ENCODE measurements at places on chromosomes 6 and 20.

DNA sequence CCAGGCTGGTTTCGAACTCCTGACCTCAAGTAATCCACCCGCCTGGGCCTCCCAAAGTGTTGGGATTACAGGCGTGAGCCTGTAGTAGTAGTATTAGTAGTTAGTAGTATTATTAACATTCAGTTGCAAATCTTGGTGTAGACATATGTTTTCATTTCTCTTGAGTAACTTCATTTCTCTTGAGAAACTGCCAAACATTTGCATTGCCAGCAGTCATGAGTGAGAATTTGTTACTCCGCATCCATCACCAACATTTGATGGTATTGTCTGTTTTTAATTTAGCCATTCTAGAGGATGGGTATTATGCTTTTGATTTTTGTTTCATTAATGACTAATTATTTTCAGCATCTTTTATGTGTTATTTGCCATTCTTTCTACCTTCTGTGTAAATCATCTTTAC lies 1.5 kb upstream of the ERVFRD-1 start:
- DNase-seq: no peak

DNA sequence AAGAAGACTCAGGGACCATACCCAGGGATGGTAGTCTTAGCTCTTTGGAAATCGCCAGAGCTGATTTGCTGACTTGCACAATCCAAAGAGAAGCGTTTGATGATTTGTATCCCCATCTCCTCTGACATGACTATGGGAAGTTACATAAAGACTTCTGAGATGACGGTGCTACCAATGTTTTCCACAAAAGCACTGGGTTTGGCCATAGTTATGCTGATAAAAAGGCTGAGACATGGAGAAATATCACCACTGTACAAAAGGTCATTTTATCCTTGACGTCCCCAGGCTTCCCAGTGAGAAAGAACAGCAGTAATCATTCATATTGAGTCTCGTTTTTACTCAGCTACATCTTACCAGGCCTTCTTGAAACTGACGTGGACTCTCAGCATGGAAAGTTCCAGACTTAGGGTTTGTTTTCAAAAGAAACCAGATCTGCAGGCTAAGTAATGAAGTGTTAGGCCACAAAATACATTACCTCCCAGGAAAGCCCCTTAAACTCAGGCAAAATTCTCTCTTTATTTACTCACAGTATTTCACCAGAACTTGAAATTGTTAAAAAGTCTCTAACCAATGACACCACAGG lies 370.3 kb upstream of the JARID2 start:
- no peak for DNase-seq

DNA sequence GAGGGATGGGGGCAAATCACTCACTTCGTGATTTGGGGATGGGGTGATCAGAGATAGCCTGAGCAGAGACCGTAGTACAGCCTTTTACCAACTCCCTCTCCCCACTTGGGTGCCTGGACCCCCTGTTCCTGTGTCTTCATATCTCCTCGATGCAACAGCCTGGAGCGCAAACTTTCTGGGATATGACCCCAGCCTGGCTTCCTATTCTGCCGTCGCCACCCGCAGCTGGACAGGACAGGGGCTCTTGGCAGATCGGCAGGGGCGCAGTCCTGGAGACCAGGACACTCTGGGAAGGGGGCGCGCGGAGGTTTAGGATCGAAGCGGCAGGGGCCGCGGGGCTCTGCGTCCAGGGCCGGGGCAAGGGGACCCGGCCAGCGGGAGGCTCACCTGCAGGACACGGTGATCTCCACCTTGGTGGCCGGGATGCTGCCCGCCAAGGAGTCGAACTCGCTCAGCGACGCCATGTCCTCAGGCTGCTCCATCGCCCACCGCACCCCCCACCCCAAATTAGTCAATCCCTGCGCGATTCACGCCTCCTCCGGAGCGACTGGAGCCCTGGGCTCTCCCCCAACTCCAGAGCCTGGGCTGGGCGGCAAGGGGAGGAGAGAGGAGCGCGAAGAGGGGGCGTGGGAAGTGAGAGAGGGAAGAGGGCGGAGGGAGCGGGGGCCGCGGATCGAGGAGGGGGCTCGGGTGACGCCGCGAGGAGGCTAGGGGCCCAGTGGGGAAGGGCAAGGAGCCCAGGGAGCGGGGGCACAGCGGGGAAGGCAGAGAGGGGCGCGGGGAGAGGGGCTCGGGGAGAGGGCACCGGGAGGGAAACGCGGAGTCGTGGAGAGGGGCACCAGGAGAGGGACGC lies at the start of gene CPNE5:
Gene CPNE5, minus strand, starts transcription at position 549 of the 853 bp plus-strand sequence. Its CDS starts 67 bp downstream, at position 482.
- no peak for DNase-seq

GRCh38 chr20:16846006-16846405 lies 97.8 kb downstream of the OTOR start:
- DNase-seq: no peak

GRCh38 chr6:13488015-13488895 lies 855 bp upstream of the GFOD1 start:
- no peak for DNase-seq

DNA sequence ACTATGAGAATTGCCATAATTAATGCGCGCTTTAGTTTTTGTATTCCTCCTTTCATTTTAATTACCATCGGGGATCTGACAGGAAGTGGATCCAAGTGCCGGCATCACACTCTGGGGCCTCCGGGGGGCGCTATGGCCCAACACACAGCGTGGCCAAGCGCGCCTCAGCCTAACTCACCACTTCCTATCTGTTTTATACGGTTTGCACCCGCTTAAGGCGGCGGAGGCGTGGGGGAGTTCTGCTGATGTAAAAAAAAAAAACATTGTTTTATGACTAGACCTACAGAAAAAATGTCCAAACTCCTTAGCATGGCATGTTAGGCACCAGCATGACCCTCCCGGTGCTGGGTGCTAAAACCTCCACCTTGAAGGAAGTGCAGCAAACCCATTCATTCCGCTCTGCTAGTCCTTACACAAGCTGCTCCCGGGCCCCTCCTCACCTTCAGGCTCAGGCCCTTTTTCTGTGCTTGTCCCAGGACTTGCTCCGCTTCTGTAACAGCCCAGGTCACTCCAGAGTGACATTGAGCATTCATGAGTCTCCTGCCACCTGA lies 4.5 kb upstream of the EBF4 start:
- no peak for DNase-seq

- DNase-seq: no peak
These were observed 79.8 kb downstream of the PSMB1 start for GRCh38 chr6:170473301-170473717.

GRCh38 chr6:340991-341827 lies 48.9 kb downstream of the DUSP22 start:
- no peak for DNase-seq

DNA sequence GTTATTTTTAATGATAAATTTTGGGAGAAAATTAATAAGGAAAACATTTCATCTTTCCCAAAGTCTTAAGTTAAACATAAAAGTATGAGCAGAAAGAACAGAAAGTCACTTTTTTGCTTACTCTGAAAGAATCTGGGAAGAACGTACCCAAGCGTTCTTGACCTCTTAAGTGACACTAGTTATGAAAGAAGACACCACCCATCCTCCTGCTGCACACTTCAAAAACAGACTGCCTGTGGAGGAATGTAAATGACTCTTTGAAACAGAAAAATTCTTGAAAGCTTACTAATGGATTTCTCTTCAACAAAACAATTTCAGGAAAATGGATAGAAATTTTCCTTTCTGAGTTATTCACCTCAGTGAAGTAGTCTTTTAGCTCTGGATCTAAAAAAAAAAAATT lies 227.7 kb downstream of the MEI4 start:
- no peak for DNase-seq

DNA sequence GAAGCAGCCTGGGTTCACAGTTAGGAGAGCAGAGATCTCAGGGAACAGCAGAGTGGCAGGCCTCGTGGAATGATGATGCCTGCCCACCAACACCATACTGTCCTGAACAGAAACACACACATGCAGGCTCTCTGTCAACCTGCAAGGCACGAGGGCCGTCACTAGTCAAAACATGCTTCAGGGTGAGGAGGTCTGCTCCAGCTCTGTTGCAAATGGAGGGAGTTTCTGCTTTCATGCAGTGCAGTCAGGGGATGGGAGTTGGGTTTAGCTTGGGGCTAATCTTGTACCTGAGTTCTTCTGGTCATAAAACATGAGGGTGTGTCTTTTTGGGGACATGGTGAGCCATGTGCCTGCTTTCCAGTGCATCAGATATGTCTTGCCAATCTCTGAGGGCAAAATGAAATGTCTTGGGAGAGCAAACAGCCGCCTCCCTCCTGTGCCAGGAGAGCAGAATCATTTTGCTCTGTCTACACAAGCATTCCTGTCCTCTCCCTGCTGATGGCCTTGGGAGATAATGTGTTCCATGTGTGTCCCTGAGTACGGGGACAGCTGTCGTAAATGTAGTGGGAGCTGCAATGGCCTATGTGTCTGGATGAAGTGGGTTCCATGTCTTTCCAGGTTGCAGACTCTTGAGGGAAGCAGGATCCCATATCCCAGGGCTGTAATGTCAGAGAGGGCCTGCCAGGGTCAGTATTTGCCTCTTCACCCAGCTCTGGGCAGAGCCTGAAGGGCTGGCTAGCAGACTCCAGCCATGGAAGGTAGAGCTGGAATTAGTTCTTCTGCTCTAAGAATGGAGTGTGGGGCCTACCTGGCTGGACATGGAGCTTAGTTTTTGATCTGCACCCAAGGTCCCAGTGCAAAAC lies 40.6 kb downstream of the MAFB start:
- no peak for DNase-seq

GRCh38 chr6:31799781-31800180 lies 4.2 kb upstream of the VARS1 start:
- DNase-seq: no peak

DNA sequence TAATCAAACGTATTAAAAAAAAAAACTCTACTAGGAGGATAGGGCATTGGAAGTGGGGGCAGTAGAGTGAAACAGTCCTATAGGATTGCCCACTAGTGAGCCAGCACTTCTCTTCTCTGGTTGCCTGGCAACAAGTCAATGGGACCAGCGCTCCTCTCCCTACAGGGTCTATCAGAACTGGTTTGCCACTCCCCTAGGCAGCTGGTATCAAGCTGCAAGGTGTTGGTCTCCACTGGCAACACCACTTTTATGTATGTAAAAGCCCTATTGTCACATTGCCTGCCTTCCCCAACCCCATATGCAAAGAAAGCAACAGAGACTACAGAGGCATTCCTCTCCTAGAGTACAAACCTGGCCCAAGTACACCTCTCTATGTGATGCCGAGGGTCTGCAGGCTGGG lies 166.9 kb upstream of the MCHR2 start:
- DNase-seq: no peak

- DNase-seq: no peak
These were observed 315.4 kb upstream of the SASH1 start for GRCh38 chr6:148027201-148027600.

GRCh38 chr6:169782966-169783365 lies 31.5 kb downstream of the ERMARD start:
- no peak for DNase-seq

- DNase-seq: no peak
These were observed 185.9 kb downstream of the MAFB start for GRCh38 chr20:40503119-40503518.

DNA sequence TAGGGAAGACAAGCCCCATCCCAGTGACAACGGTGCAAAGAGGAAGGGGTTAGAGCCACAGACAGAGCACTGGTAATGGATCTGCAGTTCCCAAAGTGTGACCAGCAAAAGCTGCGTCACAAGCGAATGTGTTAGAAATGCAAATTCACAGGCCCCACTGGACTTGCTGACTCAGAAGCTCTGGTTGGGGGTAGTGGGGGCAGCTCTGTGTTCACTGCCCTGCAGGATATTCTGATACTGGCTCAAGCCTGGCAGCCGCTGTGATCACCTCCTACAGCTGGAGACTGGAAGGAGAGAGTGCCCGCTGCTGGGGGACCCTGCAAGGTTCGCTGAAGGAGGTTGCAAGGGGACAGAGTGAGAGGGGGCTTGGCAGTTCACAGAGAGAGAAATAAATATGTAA lies 179.7 kb upstream of the CDH4 start:
- no peak for DNase-seq

- DNase-seq: no peak
These were observed 116.5 kb upstream of the LAMP5 start for GRCh38 chr20:9397928-9398327.

GRCh38 chr6:148831531-148831930 lies 84.7 kb downstream of the UST start:
- no peak for DNase-seq

DNA sequence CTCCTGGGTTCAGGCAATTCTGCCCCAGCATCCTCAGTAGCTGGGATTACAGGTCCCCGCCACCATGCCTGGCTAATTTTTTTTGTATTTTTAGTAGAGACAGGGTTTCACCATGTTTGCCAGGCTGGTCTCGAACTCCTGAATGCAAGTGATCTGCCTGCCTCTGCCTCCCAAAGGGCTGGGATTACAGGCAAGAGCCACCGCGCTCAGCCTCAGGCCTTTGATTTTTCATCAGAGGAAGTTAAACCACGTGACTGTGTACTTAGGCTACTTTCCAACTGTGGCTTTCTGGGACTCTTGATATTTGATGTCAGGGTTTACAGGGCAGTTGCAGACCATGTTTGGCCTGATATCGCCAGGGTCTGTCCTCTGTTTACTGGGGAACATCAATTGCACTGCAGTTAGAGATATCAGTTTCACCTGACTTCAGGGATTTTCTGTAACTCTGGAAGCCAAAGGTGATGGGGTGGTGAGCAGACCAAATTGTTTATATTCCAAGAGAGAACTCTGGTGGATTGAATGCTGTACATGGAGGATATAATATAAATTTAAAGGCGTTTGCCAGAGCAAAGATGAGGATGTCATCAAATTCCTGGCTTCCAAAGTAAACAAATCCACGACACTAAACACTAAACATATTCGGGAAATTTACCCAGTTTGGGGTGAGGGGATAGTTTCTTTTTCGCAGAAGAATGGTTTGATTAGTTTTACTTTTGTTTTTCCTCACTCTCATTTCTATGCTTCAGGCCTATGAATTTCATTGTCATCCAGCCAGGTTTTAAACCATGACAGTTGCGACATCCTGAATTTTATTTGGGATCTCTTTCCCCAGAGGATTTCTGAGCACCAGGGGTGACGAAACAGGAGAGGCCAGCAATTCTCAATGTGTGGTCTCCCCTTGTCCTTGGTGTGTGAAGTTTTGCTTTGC lies 4.2 kb downstream of the PSMF1 start:
- no peak for DNase-seq

DNA sequence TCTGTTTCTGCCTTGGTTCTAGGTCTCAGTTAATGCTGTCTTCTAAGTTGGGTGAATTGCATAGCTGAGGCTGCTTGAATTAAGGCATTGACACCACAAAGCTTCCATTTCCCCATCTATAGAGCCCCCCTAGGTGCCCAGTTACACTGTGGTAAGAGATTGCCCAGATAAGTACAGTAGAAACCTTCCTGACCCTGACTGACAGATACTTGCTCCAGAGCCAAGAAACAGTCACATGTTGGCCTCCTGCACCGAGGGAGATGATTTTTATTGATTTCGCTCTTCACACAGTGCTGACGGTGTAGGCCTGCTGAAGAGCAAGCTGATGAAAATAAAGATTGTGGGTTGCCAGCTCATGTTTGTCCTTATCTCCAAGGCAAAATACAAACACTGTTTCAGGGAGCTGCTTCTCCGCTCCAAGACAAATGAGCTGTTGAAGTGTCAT lies 67.9 kb downstream of the TRMT11 start:
- no peak for DNase-seq

All from esophagus squamous epithelium (tissue), 5 donors.